CD4-positive, alpha-beta T cell treated with Interleukin-12 subunit alpha and Interleukin-12 subunit beta, for 1 hour (primary cell): ENCODE measurements at places on chromosomes 1 and 21.

- no peak for DNase-seq
Observed at GRCh38 chr1:172628401-172628800, 30.5 kb upstream of the FASLG start.

DNA sequence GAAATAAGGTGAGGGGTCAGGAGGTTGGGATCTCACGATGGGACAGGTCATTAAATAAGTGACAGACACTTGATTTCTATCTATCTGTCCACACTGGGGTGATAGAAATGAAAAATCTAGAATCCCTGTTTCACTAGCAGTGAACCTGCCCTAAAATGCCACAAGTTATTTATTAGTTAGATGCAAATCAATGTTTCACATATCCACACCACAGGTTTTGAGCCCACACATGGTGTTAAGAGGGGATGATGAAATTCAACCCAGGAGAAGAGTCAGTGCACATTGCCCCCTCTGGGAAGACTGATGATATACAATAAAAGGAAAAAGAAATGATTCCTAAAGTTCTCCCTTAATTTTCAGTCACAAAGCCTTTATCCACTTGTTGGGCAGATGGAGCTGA, 10.1 kb upstream of the NTPCR start:
- no peak for DNase-seq

DNA sequence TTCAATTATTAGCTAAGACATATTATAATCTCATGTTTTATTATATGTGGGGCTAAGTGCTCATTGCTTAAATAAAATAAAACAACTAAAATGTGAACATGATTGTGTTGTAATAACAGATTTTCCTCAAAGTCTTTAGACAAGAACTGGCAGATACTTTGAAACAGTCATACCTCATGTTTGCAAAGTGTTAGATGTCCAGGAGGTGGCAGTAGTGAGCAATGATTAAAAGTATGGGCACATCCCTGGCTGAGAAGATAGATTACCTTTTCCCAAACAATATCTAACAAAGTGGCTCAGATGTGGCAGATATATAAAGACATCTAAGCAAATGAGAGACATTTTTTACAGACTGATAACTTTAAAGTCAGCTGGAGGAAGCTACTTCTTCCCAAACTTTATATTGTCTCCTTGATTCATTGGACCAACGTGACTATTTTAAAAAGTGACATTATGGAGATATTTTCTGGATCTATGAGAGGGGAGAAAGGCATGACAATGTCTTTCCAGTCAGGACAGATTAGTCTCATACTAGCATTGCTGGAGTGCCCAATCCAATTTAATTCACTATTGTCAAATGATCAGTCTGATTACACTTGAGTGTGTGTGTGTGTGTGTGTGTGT, 269.8 kb downstream of the S1PR1 start:
- peak; percentile 56 for DNase-seq

DNA sequence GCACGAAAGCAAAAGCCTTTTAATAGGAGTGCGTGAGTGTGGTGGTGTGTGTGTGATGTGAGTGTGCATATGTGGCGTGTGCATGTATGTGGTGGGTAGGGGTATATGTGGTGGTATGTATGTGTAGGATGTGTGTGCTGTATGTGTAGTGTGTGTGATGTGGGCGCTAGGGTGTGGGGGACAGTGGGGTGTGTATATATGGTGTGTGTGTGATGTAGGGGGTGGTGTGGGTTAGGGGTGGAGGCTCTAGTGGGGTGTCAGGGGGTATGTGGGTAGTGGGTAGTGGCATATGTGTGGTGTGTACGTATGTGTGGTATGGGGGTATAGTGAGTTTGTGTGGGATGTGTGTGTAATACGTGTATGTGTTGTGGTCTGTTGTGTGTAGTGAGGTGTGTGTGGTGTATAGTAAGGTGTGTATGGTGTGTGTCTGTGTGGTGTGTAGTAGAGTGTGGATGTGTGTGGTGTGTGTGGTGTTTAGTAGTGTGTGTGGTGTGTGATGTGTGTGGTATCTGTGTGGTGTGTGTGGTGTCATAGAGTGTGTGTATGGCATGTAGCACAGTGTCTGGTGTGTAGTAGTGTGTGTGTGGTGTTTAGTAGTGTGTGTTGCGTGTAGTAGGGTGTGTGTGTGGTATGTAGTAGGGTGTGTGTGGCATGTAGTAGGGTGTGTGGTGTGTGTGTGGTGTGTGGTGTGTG, 86.0 kb downstream of the SYT2 start:
- no peak for DNase-seq

DNA sequence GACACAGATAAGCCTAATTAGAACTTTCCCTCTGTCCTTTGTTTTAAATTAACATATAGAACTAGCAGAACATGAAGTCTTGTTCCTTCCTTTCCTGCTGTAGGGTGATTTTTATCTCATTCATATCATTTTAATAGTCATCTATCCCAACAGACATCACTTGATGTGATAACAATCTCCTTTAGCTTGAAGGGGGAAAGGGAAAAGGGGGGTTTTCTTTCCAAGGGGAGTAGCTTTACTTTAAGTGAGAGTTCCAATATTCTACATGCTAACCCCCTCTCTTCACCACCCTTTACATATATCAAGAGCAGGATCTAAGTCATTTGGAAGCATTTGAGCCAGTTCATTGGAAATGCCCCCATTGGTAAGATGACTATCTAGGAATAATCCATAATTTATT, 241.9 kb downstream of the HHIPL2 start:
- DNase-seq = no peak

GRCh38 chr1:163440090-163440489, 118.3 kb downstream of the NUF2 start:
- DNase-seq = no peak

- no peak for DNase-seq
Observed at GRCh38 chr1:177476676-177477075, 305.9 kb downstream of the BRINP2 start.

DNA sequence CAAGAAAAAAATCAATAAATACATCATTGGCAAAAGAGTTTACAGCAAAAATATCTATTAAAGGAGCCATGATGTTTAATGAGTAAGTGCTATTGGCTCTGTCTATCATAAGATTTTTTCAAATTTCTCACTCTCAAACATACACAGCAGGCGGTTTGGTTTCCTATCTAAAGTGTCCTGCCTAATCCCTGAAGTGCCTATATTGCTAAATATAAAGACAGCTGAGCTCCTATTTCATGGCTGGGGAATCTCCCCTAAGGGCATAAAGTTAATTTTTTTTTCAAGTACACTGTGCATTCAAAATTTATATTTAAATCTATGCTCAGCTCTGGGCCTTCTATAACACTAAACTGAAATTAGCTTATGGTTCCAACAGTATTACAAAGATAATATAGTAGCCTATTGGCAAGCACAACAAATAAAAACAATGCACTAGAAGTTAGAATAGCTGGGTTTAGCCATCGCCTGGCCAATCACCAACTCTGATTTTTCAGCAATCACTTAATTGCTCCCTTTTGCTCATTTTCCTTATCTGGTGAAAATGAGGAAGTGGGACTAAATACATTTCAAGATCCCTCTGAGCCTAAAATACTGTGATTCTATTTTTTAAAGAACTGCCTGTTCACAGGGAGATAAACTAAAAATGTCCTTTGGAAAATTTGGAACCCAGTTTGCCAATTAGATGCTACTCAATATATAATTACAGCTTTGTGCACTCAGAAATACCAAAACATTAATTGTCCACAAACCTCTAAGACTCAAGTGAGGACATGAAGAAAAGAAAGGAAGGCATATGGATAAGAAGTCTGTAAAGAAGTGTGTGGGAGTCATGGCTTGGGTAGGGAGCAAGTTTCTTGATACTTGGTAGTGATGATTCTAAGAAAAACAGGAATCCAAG, 62.5 kb downstream of the WDR64 start:
- no peak for DNase-seq

GRCh38 chr1:226596531-226597165, 48.1 kb downstream of the STUM start:
- DNase-seq = no peak

GRCh38 chr1:206833106-206833680, 32.2 kb upstream of the IL20 start:
- DNase-seq = no peak

DNA sequence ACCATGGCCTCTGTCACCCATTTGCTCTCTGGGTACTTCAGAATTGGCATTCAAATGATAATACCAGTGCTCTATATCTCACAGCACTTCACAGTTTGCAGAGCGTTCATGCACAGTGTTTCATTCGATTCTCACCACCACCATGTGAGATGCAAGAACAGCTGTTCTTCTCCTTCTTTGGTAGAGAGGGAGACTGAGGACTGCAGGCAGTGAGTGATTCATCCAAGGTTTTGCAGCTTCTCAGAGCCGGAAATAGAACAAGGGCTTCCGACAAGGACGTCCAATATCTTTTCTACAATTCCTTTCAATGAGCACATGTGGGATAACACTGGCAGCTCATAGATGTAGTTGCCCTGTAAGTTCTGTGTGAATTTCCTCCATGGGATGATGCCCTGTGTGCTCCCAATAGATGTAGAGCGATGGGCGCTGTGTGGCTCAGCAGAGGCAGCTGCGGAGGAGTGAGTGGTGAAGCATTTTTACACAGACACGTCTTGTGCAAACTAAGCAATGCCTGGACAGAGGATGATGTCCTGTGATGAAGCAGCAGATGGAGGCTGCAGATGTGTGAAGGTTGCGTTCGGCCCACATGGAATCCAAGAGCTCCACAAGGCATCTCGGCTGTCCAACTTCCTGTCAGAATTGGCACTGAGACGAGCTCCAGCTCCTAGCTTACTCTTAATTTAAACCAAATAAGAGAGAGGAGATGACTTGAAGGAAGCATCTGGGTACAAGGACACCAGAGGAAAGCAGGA, 24.9 kb downstream of the MT1HL1 start:
- no peak for DNase-seq

- DNase-seq = no peak
Observed at GRCh38 chr1:41419584-41420295, 58.5 kb downstream of the FOXO6 start.

GRCh38 chr1:45953934-45954847, 150.8 kb downstream of the MAST2 start:
- DNase-seq = no peak

DNA sequence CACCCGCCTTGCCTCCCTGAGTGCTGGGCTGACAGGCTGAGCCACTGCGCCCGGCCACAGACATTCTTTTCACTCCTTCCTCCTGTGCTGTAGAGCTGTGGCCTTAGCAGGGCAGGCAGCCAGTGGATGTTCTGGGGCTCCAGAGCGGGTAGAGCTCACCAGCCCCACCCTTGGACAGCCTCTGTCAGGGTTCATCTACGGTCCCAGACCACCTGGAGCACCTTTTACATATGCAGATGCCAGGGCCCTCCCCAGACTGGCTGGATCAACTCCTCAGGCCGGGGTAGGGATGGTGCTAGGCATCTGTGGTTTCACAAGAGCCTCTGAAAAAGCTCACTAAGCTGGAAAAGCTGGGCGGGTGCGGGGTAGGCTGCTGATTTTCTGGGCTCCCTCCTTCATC, 4.6 kb downstream of the ATP13A2 start:
- no peak for DNase-seq

GRCh38 chr1:208835781-208836180, 591.6 kb upstream of the PLXNA2 start:
- no peak for DNase-seq

DNA sequence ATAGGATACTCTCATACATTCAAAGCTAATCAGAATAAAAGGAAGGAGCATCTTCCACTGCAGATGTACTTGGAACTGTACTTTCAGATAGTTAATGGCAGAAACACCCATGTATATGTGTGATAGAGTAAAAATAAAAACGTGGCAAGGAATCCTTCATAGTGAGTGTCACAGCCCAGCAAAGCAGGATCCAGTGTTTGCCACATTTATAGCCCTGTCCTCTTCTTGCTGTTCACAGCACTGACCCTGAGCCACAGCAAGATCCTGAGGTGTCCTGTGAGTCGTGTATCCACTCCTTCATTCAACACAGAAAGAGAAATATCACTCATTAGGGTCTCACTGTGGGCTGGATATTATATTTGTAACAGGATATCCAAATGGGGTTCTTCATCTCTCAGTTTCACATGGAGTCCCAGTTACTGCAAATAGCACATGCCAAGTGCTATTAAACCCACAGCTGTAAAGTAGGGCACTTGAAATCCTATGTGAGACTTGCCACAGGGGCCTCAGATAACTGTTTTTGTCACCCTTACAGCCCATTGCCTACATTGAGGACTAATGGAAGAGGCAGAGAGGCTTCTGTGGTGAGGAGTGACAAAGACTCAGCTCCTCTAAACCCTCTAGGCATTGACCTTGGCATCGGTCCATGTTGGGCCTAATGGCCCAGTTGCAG, 41.3 kb downstream of the CYP2J2 start:
- DNase-seq = no peak

- no peak for DNase-seq
Observed at GRCh38 chr1:111214074-111214801, 13.3 kb upstream of the CHI3L2 start.

DNA sequence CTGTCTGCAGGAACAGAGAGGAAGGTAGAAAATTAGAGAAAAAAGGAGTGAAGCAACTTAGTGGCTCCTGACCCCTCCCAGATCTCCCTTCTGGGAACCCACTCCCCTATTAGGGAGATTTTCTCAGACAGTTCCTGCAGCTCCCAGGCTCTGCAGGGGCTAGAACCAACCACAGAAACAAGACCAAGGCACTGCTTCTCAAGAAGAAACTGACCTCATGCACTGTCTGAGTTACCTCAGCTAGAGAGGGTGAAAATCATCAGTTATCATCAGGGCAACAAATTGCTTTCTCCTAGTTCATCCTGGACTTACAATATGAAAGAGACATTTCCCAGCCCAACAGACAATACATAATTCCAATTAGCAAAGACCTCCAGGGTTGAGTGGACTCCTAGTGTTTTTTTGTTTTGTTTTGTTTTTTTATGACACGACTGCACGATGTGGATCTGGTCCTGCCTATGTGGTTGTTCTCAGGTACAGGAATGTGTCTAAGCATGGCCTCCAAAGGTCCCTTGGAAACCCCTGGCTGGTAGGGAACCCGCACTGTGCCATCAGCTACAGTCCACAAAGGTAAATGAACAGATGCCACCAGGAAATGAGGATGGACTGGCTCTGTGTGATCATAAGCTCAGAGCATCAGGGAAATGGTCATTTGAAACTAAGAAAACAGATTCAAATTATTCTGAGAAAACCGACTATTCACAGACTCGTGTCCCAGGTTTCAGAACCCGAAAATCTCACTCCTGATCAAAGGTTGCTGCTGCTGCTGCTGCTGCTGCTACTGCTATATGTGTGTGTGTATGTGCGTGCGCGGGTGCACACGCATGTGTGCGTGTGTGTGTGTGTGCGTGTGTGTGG, 65.3 kb downstream of the LAMC2 start:
- no peak for DNase-seq

GRCh38 chr1:66266350-66266749, 267.6 kb upstream of the SGIP1 start:
- no peak for DNase-seq

- DNase-seq = no peak
Observed at GRCh38 chr1:38516560-38516959, 343.0 kb downstream of the RRAGC start.

DNA sequence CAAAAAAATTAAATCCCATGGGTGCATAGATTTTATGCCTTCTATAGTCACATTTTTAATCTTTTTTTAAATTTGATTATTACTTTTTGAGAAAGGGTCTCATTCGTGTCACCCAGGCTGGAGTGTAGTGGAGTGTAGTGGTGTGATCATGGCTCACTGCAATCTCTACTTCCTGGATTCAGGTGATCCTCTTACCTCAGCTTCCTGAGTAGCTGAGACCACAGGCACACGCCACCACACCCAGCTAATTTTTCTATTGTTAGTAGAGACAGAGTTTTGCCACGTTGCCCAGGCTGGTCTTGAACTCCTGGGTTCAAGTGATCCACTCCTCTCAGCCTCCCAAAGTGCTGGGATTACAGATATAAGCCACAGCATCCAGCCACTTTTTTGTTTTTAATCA, 10.4 kb downstream of the CBR3 start:
- DNase-seq = peak; percentile 57

- DNase-seq = no peak
Observed at GRCh38 chr1:65791801-65792668, 660 bp upstream of the PDE4B start.
